Mesothelial cell of epicardium (in vitro differentiated cells): ENCODE measurements at places on chromosomes 7 and 10. TPM values are rescaled to one million over a fixed set of nuclear protein-coding genes. Genes with fewer than 3 reads are reported as not detected.
A peak's percentile ranks its signal among the peaks of the same experiment; 100 is the strongest.

DNA sequence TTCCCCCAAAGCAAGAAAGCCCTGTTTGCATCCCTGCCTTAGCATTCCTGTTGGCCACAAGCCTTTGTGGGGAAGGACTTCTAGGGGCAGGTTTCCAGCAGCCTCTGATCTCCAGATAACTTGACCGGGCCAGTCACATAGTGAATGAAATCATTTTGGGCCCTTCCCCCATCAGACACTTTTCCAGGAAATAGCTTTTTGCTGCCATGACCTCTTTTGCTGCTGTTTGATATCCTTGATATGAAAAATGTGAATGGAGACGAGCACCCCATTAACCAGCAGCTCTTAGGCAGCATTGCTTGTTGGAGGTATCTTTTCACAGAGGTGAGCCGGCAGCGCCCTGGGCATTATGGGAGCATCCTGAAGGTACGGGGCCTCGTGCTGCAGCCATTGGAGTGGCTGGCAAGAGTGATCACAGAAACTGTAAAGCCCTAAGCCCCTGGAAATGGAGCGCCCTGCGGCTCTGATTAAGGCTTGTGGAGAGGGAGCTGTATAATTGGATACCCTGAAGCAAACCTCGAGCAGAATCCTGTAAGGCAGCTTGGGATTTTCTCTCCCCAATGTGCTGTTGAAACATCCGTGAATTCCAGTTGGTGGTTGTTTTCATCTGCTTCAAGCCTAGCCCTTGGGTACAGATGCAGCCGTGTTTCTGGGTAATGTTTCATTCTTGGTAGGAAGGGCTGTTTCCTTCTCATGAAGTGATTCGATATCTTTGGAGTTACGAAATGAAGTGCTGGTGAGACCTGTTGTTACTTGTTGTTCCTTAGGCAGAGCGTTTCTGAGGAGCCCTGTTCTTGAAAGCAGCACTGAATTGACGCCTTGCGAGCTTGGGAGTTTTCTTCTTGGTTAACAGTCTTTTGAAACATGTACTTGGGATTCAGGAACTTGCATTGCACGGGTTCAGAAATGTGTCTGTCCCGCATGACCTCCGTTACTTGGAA, 179.0 kb downstream of the PTEN start:
- no peak for DNase-seq
- H3K36me3 ChIP-seq: no peaks in the 10 kb centered on the region
- H3K4me1 ChIP-seq: peaks cover 31% of the 10 kb centered on the region
- H3K27ac ChIP-seq: peak overlapping the region; percentile 76
- peak overlapping the region; percentile 22 for H3K4me3 ChIP-seq

DNA sequence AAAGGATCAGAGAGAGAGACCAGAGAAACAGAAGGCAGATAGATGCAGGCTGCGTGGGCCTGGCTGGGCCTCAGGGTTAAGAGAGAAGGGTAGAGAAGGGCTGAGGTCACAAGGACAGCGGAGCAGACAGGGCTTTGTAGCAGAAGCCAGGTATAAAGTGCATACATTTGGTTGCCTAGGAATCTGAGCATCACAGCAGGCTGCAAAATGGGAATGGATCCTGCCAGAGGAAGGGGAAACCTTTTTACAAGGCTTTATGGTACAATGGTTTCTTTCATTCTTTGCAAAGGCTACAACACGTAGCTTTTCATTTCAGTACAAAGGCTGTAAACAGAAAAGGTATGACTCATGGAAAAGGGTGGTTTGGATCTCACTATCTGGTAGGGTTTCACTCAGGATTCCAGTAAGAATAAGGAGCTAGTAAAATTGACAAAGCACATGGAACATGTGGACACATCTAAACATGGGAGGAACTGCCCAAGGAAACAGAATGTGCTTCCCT, 275.1 kb downstream of the DOCK4 start:
- H3K4me1 ChIP-seq: no peaks in the 10 kb centered on the region
- H3K36me3 ChIP-seq: peaks cover 6% of the 10 kb centered on the region
- H3K27me3 ChIP-seq: no peaks in the 10 kb centered on the region
- no peak for DNase-seq
- no peak overlapping the region for H3K4me3 ChIP-seq
- no peak overlapping the region for H3K27ac ChIP-seq

RAMP3 gene
- total RNA-seq: not detected in 3 replicates

GNAT3 gene
- not detected in 3 replicates for total RNA-seq

- H3K4me1 ChIP-seq: no peaks in the 10 kb centered on the region
- no peaks in the 10 kb centered on the region for H3K36me3 ChIP-seq
- no peak for DNase-seq
- H3K27ac ChIP-seq: no peak overlapping the region
- H3K4me3 ChIP-seq: peak overlapping the region; percentile 10
Observed at GRCh38 chr7:149423449-149424110, 37.3 kb downstream of the ZNF777 start.

GPRIN2 gene
- total RNA-seq: 19.6 to 20.7 TPM (median 20.3 TPM) in 3 replicates

DNA sequence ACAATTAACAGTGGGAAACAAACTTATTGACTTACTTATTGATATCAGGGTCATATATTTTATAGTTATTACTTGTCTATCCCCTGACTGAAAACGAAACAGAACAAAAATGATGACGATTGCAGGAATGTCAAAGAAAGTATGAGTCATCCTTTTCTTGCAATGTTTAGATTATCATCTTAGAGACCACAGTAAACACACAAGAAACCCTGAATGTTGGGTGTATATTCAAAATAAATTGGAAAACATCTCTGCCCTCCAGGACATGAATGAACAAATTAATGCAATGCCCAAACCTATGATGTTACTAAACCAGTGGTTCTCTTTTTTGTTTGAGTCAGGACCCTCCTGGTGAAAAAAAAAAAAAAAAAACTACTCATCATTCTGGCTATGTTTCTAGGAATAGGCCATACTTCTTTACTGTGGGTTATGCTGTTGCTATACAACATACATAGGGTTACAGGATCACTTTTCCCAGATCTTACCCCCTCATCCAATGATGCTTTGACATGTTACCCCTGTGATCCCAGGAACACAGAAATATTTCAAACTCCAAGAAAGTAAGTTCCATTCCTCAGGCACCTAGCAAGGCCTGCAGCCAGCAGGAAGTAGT, 623.4 kb upstream of the IGFBP3 start:
- no peak overlapping the region for H3K4me3 ChIP-seq
- H3K36me3 ChIP-seq: peaks cover 10% of the 10 kb centered on the region
- H3K27ac ChIP-seq: peak overlapping the region; percentile 93
- no peak for DNase-seq
- no peaks in the 10 kb centered on the region for H3K27me3 ChIP-seq
